ENCODE measurements at places on chromosomes 4 and X.
A peak's percentile ranks its signal among the peaks of the same experiment; 100 is the strongest.

DNA sequence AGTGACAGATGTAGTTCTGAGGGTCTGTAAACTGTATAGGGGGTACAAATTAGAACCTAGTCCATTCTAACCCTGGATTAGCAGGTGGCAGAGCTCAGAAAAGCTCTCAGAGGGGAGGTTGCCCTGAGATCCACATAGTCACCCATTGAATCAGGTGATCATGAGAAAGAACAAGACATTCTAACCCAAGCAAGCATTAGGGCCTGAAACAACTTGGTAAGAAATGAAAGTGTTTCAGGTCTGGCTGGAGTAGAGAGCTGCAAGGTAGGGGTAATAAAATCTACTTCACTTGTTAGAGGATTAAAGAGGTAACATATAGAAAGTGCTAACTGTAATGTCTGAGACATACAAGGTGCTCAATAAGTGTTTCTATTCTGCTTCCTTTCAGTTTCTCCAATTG is 8.8 kb upstream of the BMP2K start:
- no peak for ATAC-seq

- peak; percentile 35 for ATAC-seq
Measured at GRCh38 chrX:3345281-3346191, 916 bp downstream of the MXRA5 start.

- no peak for ATAC-seq
Measured at GRCh38 chrX:28180096-28180495, 198.8 kb upstream of the DCAF8L1 start.

DNA sequence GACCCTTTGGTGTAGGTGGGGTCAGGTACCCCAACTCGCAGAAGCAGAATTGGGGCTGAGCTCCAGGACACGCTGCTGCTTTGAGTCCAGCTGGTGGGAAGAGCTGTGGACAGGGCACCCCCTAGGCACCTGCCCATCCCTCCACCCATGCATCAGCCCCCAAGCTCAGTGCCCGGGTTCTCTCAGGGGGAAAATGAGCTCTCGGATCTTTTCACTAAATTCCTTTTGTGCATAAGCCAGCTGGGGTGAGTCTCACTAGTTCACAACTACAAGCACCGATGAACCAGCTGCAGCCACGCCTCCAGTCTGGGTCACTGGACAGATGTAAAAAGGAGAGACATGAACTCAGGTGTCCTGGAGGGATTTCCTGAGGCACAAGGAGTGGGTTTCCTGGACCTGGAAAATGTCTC is 286.8 kb downstream of the CRLF2 start:
- no peak for ATAC-seq

GRCh38 chr4:22458098-22458497 is 57.8 kb downstream of the ADGRA3 start:
- ATAC-seq: no peak

GRCh38 chr4:168630445-168631187 is 133.8 kb downstream of the PALLD start:
- no peak for ATAC-seq

DNA sequence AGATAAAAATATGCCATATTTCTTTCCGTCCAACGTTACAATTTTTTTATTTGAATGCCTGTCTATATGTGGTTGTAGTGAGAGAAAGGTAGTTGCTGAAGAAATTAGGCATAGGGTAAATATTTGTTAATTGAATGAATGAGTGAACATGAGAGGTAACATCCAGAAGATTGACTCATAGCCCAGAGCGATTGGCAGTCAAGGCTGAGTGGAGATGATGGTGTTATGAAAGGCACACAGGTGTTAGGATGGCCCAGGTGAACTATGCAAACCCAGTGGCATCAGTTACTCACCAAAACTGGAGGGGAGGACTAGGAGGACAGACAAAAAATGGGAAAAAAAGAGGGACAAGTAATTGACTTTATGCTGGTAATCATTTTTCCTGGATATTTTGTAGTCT is 31.7 kb upstream of the SPRY1 start:
- no peak for ATAC-seq

DNA sequence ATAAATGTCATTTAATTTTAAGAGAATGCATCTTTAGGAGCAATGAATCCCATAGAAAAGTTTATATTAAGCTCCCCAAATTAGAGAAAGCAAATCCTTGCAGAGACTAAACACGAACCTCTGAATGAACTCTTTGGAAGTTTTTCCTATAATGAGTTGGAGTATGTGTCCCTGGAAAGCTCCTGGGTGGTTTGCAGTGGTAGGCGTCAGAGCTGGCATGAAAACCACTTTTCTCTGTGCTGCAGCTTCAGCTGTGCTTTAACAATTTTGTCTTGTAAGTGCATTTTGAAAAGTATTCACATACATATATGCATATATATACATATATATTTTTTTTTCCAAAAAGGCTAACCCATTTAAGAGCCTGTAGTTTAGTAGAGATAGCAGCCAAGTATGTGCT is 148.7 kb upstream of the TBC1D9 start:
- no peak for ATAC-seq

DNA sequence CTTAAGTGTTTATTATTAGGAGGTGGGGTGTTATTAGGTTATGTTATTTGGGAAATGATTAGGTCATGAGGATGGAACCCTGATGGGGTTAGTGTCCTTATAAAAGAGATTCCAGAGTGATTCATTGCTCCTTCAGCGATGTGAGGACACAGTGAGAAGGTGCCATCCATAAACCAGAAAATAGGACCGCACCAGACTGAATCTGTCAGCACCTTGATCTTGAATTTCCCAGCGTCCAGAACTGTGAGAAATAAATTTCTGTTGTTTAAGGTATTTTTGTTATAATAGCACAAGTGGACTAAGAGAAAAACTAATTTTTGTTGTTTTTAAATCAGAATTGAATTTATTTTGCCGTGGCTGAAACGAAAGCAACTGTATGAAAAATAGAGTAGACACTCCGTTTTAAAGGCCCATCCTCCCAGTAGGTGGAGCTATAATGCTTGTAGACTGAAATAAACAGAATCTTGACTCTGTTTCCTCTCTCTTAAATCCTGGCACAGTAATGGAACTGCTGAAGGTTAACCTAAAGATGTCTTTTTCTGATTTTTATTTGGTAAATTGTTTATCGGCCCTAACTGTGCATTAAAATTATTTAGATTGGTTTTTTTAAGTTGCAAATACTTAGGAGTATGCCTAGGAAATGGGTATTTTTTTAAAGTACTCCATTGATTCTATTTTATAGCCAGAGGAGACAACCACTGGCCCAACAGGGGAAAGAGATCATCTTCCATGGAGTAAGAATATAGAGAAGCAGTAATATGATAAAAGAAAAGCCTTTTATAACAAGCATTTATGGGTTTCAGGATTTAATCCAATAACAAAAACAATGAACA is 133.2 kb upstream of the ADAMTS3 start:
- ATAC-seq: peak; percentile 36

DNA sequence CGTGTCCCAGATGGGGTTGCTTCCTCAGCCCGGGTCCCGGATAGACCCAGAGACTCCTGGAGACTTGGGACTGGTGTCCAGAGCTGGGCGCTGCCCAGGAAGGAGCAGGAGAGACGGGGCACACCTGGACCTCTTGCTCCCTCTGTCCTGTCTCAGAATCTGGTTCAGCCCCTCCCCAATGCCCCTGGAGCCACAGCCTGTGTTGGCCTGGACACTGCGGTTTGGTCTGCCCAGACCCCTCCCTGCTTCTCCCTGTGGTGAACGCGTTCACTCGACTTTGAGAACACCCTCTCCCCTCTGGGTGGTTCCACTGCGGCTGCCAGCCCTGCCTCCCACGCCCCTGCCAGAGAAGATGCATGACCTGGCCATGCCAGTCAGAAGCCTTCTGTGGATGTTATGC is 111.1 kb downstream of the HMX1 start:
- ATAC-seq: no peak

GRCh38 chrX:115598556-115598955 is 37.6 kb downstream of the PLS3 start:
- no peak for ATAC-seq

- peak; percentile 64 for ATAC-seq
Measured at GRCh38 chr4:15851969-15852368, 73.8 kb downstream of the CD38 start.

- no peak for ATAC-seq
Measured at GRCh38 chr4:137819964-137820383, 287.7 kb upstream of the PCDH18 start.

GRCh38 chr4:1604706-1605205 is 79.4 kb downstream of the FAM53A start:
- no peak for ATAC-seq

Measured in gastroesophageal sphincter (tissue), 4 donors.